ENCODE measurements at places on chromosomes 2 and 18.

- no peak for DNase-seq
Measured at GRCh38 chr2:37880551-37880950, 44.5 kb upstream of the RMDN2 start.

DNA sequence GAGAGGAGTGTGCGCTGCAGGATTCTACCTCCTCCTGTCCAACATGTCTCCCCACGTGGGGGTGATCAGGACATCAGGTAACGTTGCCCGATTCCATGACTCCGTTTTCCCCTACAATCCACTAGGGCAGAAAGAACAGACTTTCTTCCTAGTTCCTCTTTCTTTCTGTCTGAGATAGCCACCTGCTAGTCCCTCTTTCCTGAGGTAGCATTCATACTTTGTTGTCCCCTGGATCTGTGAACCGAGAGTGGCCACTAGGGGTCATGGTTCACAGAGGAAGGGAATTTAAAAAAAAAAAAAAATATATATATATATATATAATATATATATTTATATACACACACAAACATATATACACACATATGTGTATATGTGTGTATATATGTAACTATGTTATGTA is 210.0 kb upstream of the ZNF521 start:
- DNase-seq = no peak

DNA sequence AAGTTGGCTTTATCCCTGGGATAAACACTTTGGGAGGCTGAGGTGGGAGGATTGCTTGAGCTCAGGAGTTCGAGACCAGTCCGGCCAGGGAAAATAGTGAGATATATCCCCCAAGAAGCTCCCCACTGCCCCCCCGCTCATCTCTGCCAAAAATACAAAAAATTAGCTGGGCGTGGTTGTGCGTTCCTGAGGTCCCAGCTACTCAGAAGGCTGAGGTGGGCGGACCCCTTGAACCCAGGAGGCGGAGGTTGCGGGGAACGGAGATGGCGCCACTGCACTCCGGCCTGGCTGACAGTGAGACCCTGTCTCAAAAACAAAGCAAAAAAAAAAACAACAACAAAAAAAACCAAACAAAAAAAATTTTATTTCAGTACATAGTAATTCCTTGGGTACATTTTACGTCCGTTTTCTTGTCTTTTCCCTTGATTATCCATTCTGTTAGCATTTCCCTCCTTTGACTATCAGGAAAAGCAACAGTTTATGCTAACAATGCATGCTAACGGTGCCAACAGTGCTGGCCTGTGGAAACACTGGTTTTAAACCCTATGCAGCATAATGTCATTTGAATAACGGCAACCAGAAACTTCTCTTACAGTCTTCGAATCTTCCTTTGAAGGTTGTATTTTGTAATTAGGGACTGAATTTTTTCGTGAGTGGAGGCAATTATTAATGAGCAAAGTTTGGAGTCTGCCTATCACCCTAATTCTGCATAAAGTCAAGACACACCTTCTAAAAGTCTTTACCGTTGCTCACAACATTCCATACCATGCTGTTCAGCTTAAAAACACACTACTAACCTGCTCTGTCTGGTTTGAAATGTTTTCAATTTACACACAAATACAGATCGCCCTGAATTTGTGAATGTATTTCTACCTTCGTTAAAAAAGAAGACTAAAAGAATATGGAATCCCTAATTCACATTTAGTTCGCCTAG is 721 bp upstream of the MIB1 start:
- no peak for DNase-seq

- DNase-seq = no peak
Measured at GRCh38 chr2:34892766-34893165, 1293.7 kb upstream of the FAM98A start.

GRCh38 chr2:241180495-241180894 is 8.0 kb upstream of the ANO7 start:
- DNase-seq = no peak

- DNase-seq = no peak
Measured at GRCh38 chr18:22348521-22349316, 69.0 kb downstream of the CTAGE1 start.

DNA sequence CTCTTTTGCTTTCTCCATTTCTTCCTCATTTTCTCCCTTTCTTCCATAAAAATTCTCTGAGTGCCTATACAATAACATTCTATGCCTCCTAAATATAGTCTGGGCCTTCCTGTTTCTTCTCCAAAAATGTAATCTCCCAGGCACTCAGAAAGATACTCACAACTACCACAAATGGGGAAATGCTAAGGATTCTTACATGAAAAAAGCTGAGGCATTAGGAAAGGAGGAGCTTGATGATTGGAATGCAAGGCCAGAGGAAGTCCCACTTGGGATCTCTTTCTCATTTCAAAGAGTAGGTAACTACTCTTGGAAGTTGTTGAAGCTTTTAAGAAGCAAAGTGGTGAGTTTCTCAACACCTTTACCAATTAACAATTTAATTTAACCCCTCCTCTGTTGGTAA is 3.4 kb downstream of the VSNL1 start:
- no peak for DNase-seq

GRCh38 chr18:76455003-76455676 is 39.9 kb downstream of the ZNF516 start:
- no peak for DNase-seq

GRCh38 chr2:150478200-150478974 is 9.1 kb downstream of the RND3 start:
- DNase-seq = no peak

DNA sequence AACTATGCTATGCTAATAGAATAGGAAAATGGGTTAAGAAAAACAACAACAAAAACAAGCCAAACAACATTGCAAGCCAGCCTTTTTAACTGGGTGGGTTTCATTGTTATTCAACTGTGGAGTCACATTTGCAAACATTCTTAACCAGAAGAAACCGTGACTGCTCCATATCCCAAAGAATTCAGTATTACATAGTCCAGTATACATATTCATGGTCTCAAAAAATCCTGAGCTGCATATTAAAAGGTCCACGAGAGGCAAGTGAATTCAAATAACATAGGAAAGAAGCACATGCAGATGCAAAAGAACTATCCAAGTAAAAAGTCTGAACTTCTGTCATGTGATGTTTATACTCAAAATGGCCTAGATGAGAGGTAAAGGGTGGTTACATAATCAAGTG is 179.1 kb upstream of the ETAA1 start:
- no peak for DNase-seq

- DNase-seq = no peak
Measured at GRCh38 chr2:21607572-21607971, 483.8 kb downstream of the TDRD15 start.

GRCh38 chr2:239903210-239903609 is 121.9 kb downstream of the NDUFA10 start:
- no peak for DNase-seq

DNA sequence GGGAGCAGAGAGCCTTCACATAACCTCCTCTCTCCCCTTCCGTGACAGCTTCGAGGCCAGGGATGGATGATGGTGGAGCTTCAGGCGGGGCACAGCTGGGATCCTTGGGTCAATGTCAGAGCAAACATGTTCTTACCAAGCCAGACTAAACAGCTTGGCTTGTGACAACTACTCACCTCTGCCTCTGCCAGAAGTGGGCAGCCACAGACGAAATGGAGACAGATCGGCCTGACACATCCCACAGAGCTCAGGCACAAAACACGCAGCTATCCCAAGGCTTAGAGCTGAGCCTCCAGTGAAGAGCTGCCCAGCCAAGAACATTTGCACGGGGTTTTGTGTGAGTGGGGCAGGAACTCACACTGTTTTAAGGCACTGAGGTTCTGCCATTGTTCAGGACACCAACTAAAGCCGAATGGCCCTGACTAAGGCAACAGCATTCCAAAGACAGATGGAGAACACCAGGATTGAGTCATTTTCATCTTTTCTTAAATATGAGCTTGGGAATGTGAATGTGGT is 12.8 kb downstream of the PXDN start:
- no peak for DNase-seq

DNA sequence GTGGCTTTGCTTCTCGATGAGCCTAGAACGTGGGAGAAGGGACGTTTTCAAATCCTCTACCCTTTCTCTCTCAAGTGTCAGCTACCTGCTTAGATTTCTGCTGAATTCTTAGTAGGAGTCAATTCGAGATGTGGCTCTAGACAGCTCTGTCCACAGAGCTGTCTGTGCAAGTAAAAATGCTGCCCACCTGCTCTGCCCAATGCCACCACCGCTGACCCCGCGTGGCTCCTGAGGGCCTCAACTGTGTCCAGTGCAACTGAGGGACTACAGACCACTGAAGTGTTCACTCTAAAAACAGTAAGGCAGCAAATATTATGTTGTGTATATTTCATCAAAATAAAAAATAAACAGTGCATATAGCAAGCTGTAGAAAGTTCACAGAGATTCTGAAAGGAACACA is 266.3 kb downstream of the ZNF516 start:
- DNase-seq = no peak

DNA sequence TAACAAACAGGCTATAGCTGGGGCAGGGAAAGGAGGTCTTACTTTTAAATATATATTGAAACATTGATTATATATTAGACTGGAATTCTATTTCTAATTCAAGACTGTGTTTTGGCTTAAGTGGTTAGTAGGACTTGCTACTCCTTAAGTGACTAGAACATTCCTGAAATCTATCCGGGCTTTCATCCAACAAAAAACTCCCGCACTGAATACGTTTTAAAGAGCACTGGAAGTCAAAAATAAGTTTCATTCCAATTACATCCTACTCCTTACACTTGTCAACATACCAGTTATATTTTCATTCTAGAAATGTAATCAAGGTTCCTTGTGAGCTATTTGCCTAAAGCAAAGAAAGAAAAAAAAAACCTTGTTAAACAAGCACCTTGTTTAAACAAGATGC is 204.6 kb downstream of the SP3 start:
- DNase-seq = no peak

GRCh38 chr18:2281086-2281485 is 290.2 kb downstream of the METTL4 start:
- DNase-seq = no peak

- no peak for DNase-seq
Measured at GRCh38 chr2:198220763-198221610, 416.6 kb downstream of the PLCL1 start.

- DNase-seq = no peak
Measured at GRCh38 chr18:45745817-45746461, 22.0 kb downstream of the SLC14A1 start.

GRCh38 chr2:158319269-158319668 is 137.3 kb downstream of the CCDC148 start:
- DNase-seq = no peak

- no peak for DNase-seq
Measured at GRCh38 chr2:2896011-2896410, 481.6 kb downstream of the EIPR1 start.

DNA sequence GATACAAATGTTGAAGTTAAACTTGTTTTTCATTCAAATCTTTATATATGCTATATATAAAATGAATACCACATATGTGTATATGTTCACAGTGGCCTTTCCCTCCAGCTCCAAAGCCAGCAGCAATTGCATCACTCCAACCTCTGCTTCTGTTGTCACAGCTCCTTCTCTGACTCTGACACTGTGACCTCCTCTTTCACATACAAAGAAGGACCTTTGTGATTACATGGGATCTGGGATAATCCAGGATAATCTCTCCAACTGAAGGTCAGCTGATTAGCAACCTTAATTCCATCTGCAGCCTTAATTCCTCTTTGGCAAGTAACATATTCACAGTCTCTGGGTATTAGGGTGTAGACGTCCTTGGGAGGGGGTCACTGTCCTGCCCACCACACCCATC is 8.4 kb downstream of the FLACC1 start:
- DNase-seq = no peak

- DNase-seq = no peak
Measured at GRCh38 chr2:189997016-189997415, 65.5 kb downstream of the MSTN start.

DNA sequence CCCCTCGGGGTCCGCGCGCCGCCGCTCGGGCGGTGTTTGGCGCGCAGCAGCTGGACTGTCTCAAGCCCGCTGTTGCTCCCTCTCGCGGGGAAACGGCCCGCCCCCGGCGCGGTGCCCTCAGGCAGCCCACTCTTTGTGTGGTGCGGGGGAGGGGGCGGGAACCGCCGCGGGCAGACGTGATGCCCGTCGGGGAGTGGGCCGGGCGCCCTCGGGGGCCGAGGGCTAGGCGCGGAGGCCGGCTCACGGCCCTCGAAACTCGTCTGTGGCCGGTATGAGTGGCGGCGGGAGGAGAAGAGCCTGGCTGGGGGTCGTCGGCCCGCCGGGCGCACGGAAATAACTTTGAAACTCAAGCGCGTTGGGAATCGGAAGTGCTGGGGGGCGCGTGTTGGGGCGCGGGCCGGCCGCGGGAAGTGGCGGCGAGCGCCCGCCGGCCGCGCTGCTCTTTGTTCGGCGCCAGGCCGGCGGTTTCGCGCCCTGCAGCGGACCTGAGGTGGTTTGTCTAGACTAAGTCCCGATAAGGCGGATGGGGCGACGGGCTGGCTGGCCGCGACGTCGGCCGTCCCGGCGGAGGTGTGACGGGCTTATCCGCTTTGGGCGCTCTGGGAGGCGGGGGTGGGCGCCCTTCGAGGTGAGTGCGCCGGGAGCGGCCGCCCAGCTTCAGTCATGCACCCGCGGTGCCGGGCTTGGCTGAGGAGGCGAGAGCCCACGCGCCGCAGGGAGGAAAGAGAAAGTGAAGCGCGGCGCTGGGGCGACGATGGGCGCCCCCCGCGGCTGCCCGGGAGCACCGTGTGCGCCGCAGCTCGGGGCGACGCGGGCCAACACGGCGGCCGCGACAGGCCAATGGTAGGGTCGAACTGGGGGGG is 679 bp downstream of the PTMA start:
- peak; percentile 41 for DNase-seq

DNA sequence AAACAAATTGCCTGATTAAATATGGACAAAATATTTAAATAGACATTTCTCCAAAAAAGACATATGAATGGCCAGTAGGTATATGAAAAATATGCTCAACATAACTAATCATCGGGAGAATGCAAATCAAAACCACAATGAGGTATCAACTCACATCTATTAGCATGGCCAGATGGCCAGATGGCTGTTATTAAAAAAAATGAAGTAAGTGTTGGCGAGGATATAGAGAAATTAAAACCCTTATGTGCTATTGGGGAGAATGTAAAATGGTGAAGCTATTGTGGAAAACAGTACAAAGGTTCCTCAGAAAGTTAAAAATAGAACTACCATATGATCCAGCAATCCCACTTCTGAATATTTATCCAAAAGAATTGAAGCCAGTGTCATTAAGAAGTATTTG is 272.3 kb upstream of the ZNF804A start:
- no peak for DNase-seq

DNA sequence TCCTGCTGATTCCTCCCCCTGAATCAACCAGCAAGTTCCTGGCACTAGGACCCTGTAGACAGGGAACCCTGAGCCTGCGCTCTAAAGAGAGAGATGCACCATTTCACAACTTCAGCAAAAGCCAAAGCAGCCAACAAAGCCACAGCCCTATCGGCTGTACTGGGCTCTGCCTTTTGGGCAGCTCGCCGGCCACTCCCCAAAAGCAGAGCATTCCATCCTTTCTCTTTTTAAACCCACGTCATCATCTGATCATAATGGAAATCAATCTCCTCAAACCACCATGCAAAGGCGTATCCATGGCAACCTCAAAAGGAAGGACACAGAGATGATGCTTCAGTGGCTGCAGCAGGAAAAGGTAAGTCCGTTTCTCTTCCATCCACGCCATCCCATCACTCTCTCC is 5.3 kb upstream of the DCTN1 start:
- no peak for DNase-seq
